ENCODE measurements at places on chromosomes 7 and 10.

GRCh38 chr7:16735020-16735419, 18.5 kb upstream of the TSPAN13 start:
- no peak for DNase-seq

GRCh38 chr7:140888087-140888486, 36.6 kb downstream of the BRAF start:
- no peak for DNase-seq

- DNase-seq, result no peak
These were observed 200.8 kb downstream of the CACNB2 start for GRCh38 chr10:18341055-18341454.

DNA sequence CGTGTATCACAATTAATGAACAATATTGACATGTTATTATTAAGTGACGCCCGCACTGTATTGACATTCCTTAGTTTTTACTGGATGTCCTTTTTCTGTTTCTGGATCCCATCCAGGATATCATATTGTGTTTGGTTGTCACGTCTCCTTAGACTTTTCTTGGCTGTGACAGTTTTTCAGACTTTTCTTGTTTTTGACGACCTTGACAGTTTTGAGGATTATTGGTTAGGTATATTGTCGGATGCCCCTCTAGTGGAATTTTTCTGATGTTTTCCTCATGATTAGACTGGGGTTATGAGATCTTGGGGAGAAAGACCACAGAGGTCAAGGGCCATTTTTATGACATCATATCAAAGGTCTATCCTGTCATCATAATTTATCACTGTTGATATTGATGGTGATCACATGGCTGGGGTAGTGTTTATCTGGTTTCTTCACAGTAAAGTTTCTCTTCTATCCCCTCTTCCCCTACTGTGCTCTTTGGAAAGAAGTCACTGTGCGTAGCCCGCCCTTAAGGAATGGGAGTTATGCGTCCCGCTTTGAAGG, 11.1 kb downstream of the TAF3 start:
- no peak for DNase-seq

GRCh38 chr10:77524281-77524711, 113.3 kb downstream of the KCNMA1 start:
- peak; percentile 99 for DNase-seq

- DNase-seq, result no peak
These were observed 537.4 kb downstream of the CNTNAP2 start for GRCh38 chr7:146654048-146654447.

DNA sequence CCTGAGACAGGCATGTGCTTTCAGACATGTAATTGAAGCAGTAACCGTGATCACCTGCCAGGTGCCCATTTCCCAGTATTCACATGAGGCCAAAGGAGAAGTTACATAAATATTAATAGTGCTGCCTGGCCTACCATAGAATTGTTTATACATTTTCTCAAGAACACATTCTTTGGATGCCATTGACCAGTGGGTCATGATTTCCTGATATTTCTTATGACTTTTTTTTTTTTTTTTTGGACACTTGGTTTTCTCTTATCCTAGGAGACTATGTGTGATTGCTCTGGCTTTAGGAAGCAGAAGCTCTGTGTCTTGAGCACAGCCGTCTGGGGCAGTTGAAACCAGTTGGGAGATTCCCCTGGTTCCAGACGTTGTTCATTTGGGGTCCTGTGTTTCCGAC, 143.9 kb upstream of the NPS start:
- DNase-seq, result peak; percentile 45

DNA sequence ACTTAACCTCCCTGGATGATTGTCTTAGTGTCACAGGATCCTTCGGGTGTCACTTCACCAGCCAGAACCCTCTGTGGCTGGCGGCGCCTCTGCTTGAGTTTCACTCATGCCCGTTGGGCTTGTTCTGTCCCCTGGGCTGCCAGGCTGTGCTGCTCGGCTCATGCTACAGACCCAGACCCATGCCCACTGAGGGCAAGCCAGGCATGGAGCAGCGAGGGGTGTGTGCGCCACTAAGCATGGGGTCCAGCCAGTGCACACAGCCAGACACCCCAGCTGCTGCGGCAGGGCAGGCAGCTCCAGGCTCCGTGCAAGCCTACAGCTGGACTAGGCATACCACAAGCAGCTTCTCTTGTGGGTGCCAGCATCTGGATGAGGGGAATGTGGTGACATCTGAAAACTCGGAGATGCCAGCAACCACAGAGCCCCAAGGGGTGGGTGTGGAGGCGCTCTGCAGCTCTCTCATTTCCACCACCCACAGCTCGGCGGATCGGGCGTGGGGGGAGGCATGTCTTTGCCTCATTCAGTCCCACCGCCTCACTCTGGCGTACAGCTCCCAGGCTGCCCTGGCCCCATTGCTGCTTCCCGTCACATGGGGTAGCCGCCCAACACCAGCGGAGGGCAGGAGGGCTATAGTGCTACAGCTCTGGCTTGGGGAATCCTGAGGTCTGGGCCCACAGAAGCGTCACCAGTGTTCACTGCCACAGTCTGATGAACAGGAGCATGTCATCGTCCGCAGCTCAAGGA, 269.6 kb upstream of the LRGUK start:
- peak; percentile 1 for DNase-seq

DNA sequence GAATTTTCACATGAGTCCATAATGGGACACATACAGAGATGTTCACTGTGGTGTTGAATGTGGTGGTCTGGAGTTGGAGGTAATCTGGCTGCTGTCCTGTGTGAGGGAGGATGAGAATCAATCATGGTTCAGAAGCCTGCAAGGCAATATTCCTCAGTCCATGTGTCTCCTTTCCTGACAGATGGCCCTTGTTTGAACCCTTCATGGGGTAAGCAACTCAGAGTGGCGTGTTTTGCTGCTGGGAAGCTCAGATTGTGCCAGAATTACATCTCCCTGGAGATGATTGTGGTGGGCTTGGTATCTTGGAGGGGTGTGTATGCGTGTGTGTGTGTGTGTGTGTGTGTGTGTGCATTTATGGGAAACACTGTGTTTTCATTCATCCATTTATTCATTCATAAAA, 44.5 kb upstream of the COMTD1 start:
- DNase-seq, result no peak

- DNase-seq, result no peak
These were observed 30.6 kb downstream of the STAM start for GRCh38 chr10:17674566-17674965.

DNA sequence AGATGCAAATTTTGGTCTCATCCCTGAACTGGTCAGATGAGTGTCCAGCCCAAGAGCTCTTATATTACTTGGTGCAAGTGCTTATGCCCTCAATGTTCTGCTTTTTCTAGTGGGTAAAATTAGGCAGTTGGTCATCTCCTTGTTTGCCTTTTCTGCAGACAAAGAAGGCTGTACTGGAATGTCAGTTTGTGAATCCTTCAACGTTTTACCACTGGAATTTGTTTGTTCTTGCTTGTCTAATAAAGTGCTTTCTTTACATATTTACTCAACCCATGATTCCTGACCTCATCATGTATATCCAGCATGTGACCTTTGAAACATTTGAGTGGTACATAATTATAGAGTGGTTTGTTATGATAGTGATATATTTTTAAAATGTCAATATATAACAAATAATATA, 232.2 kb upstream of the TEX47 start:
- DNase-seq, result no peak

All from GM04503 (cell line).